ENCODE measurements at places on chromosomes 3 and 15.

GRCh38 chr3:50345586-50346234, at the start of gene ZMYND10:
TSS of gene ZMYND10 (minus strand) at chr3:50345732. CDS start at chr3:50345579, 153 bp downstream.
- peak; percentile 57 for DNase-seq

DNA sequence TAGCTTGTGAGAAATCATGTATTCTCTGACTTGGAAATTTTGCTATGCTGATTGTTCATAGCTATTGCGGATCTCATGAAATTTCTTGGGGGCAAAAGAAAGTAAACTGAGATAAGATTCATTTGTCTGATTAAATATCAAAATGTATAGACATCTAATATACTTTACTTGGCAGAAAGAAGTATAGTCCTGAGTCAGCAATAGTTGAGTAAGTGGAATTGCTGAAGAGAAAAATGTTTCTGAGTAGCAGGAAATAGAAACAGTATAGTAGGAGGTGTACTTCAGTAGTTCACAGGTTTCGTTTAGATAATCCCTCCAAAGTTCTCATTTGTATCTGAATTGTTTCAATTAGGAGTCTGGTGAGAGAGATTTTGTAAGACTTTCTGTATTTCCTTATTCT, 705.9 kb downstream of the MCTP2 start:
- DNase-seq = no peak

DNA sequence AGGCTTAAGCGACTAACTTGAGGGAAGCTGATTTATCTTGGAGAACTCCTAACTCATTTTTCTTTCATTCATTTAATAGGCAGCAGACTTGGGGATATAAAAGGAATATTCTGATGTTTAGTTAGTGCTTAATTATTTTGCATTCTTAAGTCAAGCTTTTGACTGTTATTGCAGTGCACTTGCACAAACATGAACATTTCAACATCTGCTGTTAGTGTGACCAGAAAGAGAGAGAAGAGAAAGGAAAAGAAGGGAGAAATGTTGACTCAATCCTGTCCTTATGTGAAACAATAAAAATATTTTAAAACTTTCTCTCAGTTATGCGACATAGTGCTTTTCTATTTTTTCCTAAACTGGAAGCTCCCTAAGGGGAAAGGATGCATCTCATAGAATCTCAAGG, 507.8 kb downstream of the LPP start:
- no peak for DNase-seq

GRCh38 chr3:172953571-172953970, 187.5 kb downstream of the SPATA16 start:
- DNase-seq = no peak

DNA sequence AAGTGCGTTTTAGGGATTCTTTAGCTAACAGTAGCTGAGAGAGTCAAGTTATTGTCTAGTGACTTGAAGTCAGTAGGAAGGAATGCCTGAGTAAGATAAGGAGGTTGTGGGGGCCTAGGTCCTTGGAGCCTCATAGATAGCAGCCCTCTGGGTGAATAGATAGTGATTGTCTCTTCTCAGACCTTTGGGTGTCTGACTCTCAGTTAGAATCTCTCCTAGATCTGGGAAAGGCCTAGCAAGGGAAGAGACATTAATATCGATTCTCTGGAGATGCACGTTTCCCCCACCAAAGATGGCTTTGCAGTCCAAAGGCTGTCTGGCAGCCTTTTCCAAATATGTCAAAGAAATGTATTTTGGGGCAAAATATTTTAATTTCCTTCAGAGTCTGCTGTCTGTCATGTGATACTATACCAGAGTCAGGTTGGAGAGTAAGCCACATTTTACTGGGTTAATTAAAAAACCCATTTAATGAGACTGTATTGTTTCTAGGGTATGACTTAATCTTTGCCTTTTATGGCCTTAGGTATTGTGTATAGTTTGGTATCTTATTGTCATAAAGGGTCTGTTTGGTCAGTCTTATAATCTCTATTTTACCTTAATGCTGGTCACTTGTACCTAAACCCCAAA, 92.2 kb downstream of the ST6GAL1 start:
- DNase-seq = no peak
